CD4-positive, alpha-beta memory T cell (primary cell): ENCODE measurements at places on chromosomes 6 and 20. TPM values are rescaled to one million over a fixed set of nuclear protein-coding genes. Genes with fewer than 3 reads are reported as not detected.
A peak's percentile ranks its signal among the peaks of the same experiment; 100 is the strongest.

GRCh38 chr6:15329197-15329671 is 83.4 kb downstream of the JARID2 start:
- no peak for DNase-seq

DNA sequence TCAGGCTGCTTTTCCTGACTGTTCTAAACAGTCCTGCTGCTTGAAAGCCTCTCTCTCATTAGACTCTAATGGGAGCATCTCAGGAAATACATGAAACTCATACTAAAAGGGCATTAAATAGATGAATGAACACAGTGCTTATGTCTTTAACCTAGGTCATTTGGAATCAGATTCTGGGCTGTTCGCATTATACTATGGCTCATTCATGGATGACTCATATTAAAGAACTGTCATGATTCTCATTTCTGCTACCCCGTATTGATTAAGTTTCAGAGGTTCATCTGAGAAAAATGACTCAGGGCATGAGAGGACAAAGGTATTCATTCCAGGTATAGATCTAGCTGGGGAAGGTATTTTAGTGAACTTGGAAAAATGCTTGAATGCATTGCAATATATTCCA is 335.5 kb downstream of the GJA1 start:
- DNase-seq, result no peak

DNA sequence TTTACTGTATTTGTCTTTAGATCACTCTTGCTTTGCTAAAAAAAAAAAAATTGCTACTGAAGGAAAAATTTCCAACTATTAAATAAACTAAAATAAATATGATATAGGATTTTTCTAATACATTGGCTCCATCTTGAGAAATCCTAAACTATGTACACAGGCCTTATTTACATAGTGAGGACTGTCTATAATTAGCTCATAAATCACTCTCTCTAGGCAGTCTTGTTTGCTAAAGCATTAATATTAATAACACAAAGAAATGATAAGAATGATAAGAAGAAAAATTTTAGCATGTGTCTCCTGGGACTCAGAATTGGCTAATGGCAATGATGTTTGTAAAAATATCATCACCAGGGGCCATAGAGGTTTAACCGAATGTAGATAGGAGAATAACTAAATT is 13.3 kb upstream of the CRYBG1 start:
- DNase-seq, result no peak

GRCh38 chr6:40517654-40518053 is 69.5 kb downstream of the LRFN2 start:
- no peak for DNase-seq

DNA sequence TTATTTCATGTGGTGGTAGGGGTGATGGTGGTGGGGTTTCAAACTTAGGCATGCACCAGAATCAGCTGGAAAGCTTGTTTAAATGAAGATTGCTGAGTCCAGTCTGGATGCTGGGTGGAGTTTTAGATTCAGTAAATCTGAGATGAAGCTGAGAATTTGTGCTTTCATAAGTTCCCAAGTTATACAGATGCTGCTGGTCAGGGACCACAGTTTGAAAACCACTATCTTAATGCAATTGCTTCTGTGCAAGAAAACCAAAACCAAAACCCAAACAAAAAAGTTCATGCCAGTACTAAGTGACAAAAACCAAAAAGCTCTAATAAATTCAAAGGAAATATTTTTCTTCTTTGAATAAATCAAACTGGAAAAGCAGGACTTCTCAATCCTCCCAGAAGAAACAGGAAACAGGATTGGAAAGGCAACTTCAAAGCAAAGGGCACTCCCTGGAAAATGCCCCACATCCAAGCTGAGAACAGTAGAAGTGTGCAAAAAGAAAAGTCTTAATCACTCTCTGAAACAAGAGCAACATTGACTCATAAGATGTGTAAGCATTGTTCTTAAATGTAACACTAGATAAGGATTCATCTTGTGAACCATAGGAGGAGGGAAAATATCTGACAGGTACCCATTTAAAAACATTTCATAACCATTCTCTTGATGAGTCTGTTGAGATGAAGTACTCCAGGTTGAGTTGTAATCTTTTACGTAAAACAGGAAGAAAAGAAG is 481.5 kb upstream of the HSF2 start:
- no peak for DNase-seq

DNA sequence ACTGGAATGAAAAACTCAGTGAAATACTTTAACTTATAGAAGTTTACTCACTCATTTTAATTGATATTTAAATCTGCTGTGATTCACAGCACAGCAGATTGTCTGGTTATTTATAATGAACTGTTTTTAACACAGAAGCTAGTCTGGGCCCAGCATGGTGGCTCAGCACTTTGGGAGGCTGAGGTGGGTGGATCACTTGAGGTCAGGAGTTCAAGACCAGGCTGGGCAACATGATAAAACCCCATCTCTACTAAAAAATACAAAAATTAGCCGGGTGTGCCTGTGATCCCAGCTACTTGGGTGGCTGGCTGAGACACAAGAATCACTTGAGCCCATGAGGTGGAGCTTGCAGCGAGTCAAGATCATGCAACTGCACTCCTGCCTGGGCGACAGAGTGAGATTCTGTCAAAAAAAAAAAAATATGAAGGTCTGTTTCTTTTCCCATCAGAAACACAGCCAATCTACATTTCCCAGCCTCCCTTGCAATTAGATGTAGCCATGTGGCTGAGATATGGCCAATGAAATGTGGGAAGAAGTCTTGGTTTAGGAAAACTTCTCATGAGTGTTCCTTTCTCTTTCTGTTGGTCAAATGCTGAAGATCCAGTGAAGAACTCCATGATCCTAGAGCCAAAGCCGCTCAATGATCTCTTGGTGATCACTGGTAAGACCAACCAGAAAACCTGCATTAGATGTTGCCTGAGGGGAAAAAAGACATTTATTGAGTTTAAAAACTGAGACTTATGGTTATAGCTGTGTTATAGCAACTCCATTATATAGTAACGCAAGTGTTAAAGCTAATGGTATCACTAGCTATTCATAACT is 31.3 kb upstream of the BTN3A2 start:
- DNase-seq, result no peak

DNA sequence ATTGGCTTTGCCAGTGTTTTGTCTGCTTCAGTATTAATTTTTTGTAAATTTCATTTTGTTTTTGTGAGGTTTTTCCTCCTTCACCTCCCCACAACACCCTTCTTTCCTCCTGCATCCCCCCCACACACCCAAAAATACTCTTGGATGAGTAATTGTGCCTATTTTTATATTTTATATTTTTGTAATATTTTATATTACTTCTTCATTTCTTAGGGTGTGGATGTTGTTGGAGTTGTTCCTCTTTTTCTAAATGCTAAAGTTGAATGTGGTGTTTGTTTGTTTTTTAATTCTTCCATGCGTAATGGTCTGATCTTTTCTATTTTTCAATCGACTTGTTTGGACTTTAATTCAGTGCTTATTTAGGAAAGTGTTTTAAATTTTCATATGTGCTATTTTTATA is 420.5 kb upstream of the SOX4 start:
- no peak for DNase-seq

DNA sequence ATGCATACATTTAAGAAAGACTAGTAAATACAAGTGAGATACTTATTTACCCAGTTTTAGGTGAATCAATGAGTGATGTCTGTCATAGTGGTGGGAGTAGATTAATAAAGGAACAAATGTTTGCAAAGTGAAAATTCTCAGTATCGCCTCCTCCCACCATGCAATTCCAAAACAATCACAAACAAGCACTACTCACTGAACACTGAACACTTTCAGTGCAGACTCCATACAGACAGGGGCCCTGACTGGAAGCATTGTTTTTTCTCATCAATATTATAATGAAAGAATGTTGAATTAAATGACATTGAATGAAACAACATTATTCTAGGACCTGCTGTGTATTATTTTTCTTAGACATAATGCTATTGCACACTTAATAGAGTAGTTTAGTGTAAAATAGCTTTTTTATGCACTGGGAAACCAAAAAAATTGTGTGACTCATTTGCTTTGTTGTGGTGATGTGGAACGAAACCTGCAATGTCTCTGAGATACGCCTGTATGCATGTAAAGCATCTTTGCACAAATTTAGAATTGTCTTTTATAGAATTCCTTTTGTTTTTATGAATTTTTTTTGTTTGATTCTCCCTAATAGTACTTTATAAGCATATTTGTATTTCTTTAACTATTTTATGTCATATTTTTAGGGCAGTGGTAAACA is 317.5 kb downstream of the UTRN start:
- DNase-seq, result peak; percentile 32

DNA sequence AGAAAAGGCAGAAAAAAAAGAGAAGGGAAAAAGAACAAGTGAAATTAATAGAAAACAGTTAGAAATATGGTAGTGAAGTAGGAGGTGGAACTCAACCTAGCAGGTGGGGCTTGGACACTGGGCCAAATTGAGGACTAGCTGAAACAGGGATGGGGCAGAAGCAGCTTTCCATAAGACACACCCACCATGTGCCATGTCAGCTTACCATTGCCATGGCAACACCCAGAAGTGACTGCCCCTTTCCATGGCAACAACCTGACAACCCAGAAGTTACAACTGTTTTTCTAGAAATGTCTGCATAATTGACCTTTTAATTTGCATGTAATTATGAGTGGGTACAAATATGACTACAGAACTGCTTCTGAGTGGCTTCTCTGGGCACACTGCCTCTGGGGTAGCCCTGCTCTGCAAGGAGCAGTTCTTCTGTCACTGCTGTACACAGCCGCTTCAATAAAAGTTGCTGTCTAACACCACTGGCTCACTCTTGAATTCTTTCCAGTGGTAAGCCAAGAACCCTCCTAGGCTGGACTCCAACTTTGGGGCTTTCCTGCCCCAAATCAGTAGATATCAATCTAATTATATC is 35.9 kb upstream of the SLC24A3 start:
- DNase-seq, result no peak

- DNase-seq, result no peak
Observed at GRCh38 chr6:6559994-6560570, 28.4 kb upstream of the LY86 start.

GRCh38 chr20:20216941-20217340 is 151.0 kb upstream of the INSM1 start:
- DNase-seq, result no peak

HACE1 gene
- total RNA-seq, result 14.4 TPM

RAB44 gene
- total RNA-seq, result not detected

SLC12A5 gene
- total RNA-seq, result not detected

CALHM6 gene
- 2.4 TPM for total RNA-seq

HLA-DQB2 gene
- total RNA-seq, result not detected

LST1 gene
- total RNA-seq, result 13.6 TPM
